Upper lobe of left lung (tissue), 6 donors: ENCODE measurements at places on chromosomes 11 and 22. TPM values are rescaled to one million over a fixed set of nuclear protein-coding genes. Genes with fewer than 3 reads are reported as not detected.
A peak's percentile ranks its signal among the peaks of the same experiment; 100 is the strongest.

DNA sequence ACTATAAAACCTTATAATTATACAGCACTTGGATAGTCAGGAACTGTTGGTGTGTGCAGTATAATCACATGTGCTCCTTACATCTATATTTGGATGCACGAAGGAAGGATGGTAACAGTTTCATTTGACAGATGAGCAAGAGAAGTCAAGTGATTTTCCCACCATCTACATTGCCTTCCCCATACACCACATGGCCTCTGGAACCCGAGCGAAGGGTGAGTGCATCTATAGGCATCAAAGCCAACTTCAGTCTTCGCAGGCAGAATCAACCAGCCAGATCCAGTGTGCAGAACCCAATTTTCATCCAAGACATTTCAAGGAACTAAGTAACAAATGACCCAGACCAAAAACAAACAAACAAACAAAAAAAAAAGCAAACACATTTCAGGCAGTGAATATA is 85.1 kb upstream of the BLID start:
- DNase-seq, result no peak

- no peak for DNase-seq
Observed at GRCh38 chr11:27363576-27364117, 632 bp upstream of the CCDC34 start.

The OR2AT4 gene
- not detected for total RNA-seq

DNA sequence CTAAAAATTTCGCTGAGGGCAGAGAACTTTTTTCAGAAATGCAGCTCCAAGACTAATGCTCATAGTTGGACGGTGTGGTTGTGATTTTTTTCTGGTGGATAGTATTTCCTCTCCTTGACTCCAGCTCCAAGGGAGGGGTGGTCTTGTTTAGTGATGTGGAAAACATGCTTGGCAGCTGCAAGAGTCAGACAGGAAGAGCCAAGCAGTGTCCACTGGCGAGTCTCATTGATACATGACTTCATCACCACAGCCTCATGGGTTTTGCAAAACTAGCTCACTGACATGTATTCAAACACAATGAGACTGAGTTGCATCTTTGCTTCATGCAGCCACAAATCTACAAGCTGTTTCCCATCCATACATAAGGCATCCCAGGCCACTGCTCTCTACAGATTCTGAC is 7.3 kb upstream of the KCNJ1 start:
- DNase-seq, result no peak

DNA sequence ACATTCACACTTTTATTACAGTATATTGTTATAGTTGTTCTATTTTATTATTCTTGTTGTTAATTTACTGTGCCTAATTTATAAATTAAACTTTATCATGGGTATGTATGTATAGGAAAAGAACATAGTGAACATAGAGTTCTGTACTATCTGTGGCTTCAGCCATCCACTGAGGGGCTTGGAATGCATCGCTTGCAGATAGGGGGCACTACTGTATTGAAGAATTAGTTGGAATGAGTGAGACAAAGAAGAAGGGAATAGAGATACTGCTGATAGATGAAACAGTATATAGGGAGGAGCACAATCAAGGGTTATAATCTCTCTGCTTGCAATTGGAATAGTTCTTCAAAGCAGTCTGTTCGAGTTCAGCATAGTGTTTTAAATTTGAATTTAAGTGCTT is 432.2 kb downstream of the RAB38 start:
- no peak for DNase-seq

The GAS2 gene
- 1.5 TPM for total RNA-seq

- DNase-seq, result no peak
Observed at GRCh38 chr11:63892228-63892627, 24.7 kb downstream of the RCOR2 start.

DNA sequence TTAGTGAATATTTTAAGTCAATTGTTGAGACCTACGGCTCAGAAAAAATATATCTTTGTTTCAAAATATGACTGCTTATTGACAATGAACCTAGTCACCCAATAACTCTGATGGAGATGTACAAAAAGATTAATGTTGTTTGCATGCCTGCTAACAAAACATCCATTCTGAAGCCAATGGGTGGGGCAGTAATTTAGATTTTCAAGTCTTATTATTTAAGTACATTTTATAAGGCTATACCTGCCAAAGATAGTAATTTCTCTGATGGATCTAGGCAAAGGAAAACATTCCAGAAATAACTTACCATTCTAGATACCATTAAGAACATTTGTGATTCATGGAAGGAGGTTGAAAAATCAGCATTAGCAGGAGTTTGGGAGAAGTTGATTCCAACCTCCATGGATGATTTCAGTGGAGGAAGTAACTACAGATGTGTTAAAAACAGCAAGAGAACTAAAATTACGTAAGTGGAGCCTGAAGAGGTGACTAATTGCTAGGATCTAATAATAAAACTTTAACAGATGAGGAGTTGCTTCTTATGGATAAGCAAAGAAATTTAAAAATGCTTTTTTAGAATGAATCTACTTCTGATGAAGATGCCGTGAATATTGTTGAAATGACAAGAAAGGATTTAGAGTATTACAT is 26.4 kb upstream of the OR8D2 start:
- no peak for DNase-seq

DNA sequence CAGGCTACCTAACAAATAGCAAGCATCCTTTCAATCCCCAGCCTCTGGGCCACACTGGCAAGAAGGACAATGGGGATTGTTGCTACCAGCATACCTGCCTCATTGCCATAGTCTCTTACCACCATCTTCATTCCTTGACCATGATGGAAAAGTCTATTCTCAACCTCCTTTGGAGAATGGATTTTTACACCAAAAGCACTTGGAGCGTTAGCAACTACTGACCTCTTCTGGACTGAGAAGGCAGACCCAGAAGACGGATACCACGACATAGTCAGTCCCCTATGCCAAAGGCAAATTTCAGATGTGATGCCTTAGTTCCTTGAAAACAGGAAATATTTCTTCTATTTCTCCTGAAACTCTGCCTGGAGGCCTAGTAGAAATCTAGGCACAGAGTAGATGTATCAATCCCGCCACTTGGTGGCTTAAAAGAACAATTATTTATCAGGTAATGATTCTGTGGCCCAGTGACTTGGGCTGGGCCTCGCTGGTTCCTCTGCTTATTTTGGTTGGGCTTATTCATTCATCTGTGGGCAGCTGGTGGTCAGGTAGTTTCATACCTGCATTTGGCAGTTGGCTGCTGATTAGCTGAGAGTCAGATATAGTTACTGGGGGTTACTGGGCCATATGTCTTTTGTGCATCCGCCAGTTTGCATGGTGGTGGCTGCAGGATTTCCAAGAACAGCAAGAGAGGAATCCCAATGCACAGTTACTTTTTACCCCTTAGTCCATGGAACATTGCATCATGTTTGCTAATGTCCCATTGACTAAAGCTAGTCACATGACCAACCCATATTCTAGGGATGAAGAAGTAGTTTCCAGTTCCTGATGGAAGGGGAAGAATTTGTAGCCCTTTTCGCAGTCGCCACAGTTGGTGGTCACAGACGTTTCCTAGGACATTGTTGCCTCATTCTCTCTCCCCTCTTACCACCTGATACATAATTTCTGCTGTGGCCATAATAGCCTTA is 75.2 kb downstream of the DHCR7 start:
- no peak for DNase-seq

The TREH gene
- 0.17 TPM for total RNA-seq

DNA sequence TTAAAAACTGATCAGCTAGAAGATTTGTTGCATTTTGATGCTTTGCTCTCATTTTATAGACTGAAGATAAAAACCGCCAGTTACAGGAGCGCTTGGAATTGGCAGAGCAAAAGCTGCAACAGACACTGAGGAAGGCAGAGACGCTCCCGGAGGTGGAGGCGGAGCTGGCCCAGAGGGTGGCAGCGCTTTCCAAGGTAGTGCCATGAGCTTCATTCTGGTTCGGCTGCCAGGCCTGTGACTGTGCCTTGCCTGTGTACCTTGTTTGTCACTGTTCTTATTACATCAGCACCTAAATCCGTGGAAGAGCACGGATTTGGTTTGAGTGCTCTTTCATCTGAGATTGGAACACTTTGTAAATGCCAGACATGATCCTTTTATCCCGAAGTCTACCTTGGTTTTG is 61.4 kb downstream of the PPFIA1 start:
- no peak for DNase-seq

The CHEK2 gene
- 9.3 TPM for total RNA-seq

- DNase-seq, result no peak
Observed at GRCh38 chr11:62104816-62105653, 18.8 kb upstream of the INCENP start.

The NARS2 gene
- total RNA-seq, result 45.1 TPM

- peak; percentile 96 for DNase-seq
Observed at GRCh38 chr11:2444821-2445745, at the start of gene KCNQ1. Gene KCNQ1, plus strand, starts transcription at chr11:2445008. Its CDS starts 91 bp downstream, at chr11:2445099.

- no peak for DNase-seq
Observed at GRCh38 chr11:114880442-114880841, 202.1 kb downstream of the NXPE2 start.

The SESN3 gene
- 48.8 TPM for total RNA-seq

DNA sequence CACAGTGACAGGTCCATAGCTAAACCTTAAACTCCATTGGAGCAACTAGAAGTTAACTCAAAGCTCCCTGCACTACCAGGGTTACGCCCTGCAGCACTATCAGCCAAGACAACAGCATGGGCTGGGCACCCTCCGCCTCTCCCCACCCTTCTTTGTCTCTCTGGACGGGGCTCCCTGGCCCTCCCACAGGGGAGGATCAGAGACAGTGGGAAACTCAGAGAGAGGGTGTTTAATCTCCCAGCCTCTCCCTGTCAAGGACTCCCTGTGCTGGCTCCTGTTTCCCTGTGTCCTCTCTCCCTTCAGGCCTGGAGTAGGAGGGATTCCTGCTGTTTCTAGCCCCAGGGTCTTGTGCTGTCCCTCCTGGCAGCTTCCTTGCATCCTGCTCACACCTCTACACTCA is 56.9 kb upstream of the CSNK2A3 start:
- no peak for DNase-seq

The MS4A15 gene
- total RNA-seq, result 65.5 TPM
